Caco-2 (cell line): ENCODE measurements at places on chromosomes 16 and 17. TPM values are rescaled to one million over a fixed set of nuclear protein-coding genes. Genes with fewer than 3 reads are reported as not detected.

IKZF3 gene
- 2.4 and 2.8 TPM in 2 replicates for total RNA-seq

PRSS27 gene
- total RNA-seq = 0.72 and 1.1 TPM in 2 replicates

GALR2 gene
- total RNA-seq = 0.50 and 0.79 TPM in 2 replicates

- peaks cover 10% of the 10 kb centered on the region for H3K36me3 ChIP-seq
- peak overlapping the region; percentile 64 for H3K27ac ChIP-seq
- peaks cover 11% of the 10 kb centered on the region for H3K4me1 ChIP-seq
- no peaks in the 10 kb centered on the region for H3K27me3 ChIP-seq
- no peak overlapping the region for H3K4me3 ChIP-seq
Observed at GRCh38 chr17:78397681-78398101, 19.2 kb downstream of the PGS1 start.

- DNase-seq = no peak
- H3K36me3 ChIP-seq = no peaks in the 10 kb centered on the region
Observed at GRCh38 chr16:72060405-72060804, 2.6 kb upstream of the HPR start.

CCDC200 gene
- not detected in 2 replicates for total RNA-seq

GRCh38 chr17:5553479-5553878 lies 30.8 kb downstream of the NLRP1 start:
- H3K4me1 ChIP-seq = no peaks in the 10 kb centered on the region
- no peaks in the 10 kb centered on the region for H3K27me3 ChIP-seq
- DNase-seq = no peak
- H3K4me3 ChIP-seq = no peak overlapping the region

EPX gene
- total RNA-seq = not detected in 2 replicates

DNA sequence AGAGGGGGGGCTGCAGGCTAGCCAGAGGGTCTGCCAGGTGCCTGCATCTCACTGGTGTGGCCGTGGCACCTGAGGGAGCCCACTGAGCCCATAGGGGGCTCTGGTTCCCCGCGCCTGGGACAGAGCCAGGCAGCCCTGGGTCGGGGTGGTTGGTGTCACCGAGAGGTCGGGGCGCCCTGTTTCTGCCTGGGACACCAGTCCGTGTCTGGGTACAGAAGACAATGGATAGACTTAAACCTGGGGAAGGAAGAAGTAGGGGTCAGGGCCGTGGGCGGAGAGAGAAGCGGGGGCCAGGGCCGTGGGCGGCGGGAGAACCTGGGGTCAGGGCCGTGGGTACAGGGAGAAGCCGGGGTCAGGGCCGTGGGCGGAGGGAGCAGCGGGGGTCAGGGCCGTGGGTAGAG lies 3.0 kb downstream of the RFNG start:
- no peaks in the 10 kb centered on the region for H3K27me3 ChIP-seq
- DNase-seq = no peak
- H3K27ac ChIP-seq = no peak overlapping the region
- H3K4me3 ChIP-seq = no peak overlapping the region

ARL6IP1 gene
- total RNA-seq = 193 and 207 TPM in 2 replicates

CDH11 gene
- 0.37 TPM in 1 of 2 replicates, not detected in the other for total RNA-seq

DNA sequence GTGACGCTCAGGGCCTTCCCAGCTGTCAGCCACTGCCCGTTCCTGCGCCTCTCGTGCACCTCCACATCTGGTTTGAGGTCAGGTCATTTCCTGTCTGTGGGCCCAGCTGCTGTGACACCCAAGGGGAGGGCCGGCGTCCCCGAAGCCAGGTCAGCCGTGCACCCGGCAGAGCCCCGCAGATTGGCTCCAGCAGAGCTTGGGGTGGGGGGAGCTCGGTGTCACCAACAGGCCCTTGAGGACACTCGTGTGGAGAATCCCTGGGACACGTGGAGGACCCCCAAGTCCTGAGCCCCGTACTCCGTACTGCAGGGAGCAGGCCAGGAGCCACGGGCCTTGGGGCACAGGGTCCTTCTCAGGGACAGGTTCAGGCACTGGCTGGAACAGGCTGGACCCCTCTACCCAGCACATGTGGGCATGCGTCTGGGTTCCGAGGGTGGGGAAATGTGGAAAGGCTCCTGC lies 4.8 kb downstream of the SPATA2L start:
- no peak for DNase-seq
- H3K36me3 ChIP-seq = peaks cover 4% of the 10 kb centered on the region
- peaks cover 4% of the 10 kb centered on the region; the same call in 1 of the 2 replicates for H3K4me1 ChIP-seq

- peaks cover 7% of the 10 kb centered on the region for H3K4me1 ChIP-seq
- no peak for DNase-seq
- no peaks in the 10 kb centered on the region for H3K27me3 ChIP-seq
- no peak overlapping the region for H3K4me3 ChIP-seq
- peaks cover 2% of the 10 kb centered on the region; the same call in 1 of the 2 replicates for H3K36me3 ChIP-seq
Observed at GRCh38 chr16:2253293-2253692, 1.9 kb upstream of the ECI1 start.

NPIPB2 gene
- total RNA-seq = 6.8 and 13.0 TPM in 2 replicates

DRC3 gene
- total RNA-seq = 1.6 and 2.1 TPM in 2 replicates

- no peaks in the 10 kb centered on the region for H3K4me1 ChIP-seq
- H3K36me3 ChIP-seq = peaks cover 5% of the 10 kb centered on the region
- no peak overlapping the region for H3K4me3 ChIP-seq
- H3K27me3 ChIP-seq = no peaks in the 10 kb centered on the region
- no peak overlapping the region for H3K27ac ChIP-seq
Observed at GRCh38 chr17:80917716-80918560, 73.7 kb upstream of the CHMP6 start.

FBXW10B gene
- total RNA-seq = not detected in 2 replicates

GRCh38 chr16:46732561-46732960 lies 15.6 kb downstream of the MYLK3 start:
- no peaks in the 10 kb centered on the region for H3K4me1 ChIP-seq
- H3K27ac ChIP-seq = no peak overlapping the region
- DNase-seq = no peak
- no peaks in the 10 kb centered on the region for H3K36me3 ChIP-seq
- H3K27me3 ChIP-seq = no peaks in the 10 kb centered on the region

DNA sequence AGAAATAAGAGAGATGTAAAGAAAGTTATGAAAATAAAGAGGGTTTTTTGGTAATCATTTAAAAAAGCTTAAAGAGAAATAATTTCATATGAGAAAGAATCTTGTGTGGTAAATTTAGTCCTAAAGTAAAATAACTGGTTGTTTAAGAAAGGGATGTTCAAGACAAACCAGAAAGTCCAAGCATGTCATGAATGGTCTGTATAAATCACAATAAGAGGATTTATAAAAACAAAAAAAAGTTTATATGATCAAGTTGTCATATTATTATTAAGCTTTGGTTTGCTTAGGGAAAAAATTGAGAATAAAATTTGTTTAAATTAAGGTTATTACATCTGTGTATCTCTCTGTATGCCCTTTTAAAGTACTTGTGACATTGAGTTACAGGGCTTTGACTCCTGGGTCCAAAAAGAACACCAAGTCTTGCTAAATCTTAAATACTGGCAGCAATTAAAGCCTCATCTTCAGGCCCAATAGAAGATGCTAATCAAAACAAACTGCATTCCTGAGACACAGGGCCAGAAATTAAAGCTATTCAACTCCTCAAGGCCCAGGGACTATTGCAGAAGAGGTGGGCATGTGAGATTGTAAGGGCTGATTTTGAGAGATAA lies 15.6 kb upstream of the TRIM25 start:
- H3K4me3 ChIP-seq = no peak overlapping the region
- H3K27ac ChIP-seq = no peak overlapping the region
- DNase-seq = no peak
- H3K4me1 ChIP-seq = peaks cover 15% of the 10 kb centered on the region; the same call in 1 of the 2 replicates
- H3K36me3 ChIP-seq = no peaks in the 10 kb centered on the region

GRCh38 chr16:28166394-28167208 lies 45.2 kb downstream of the XPO6 start:
- no peak overlapping the region for H3K4me3 ChIP-seq
- no peaks in the 10 kb centered on the region for H3K4me1 ChIP-seq
- H3K27ac ChIP-seq = peak overlapping the region; percentile 55
- H3K36me3 ChIP-seq = no peaks in the 10 kb centered on the region; the same call in 1 of the 2 replicates
- no peak for DNase-seq

DNA sequence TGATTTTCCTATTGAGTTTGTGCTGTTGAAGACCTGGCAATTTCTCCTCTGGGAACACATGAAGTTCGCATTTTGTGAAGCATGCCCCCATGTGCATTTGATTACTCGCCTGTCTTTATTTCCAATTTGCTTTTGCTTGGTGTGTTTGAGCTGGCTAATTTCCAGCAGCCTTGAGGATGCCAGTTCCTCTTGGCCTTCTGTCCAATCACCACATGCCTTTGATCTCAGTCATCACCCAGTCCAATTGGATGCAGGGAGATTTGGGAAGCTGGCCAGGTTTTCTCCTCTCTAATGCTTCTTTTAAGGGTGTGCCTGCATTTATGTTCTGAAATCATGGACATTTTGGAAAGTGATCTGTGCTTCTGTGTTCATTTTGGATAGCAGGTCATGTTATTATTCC lies 3.8 kb upstream of the TMEM100 start:
- DNase-seq = no peak
- H3K4me3 ChIP-seq = no peak overlapping the region
- no peaks in the 10 kb centered on the region for H3K27me3 ChIP-seq

PDIA2 gene
- 0.28 and 0.41 TPM in 2 replicates for total RNA-seq
